BJ (cell line): ENCODE measurements at places on chromosomes 1 and 21.

DNA sequence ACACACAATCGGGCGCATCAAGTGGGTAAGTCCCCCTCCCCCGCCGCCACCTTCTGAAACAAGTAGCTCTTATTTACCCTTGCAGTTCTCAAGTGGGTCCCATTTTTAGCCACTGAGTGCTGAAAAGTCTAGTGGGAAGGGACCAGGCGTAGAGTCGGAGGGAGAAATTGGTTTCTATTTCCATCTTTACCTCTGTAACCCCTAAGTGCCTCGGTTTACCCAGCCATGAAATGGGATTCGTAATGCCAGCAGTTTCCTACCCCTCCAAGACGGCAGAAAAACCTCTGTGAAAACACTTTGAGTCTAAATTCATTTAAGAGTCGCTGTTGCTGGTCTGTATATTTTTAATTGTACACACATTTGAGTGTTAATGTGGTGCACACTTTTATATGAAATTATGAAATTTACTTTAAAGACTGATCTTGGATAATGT lies 928 bp downstream of the TLCD4 start:
- no peak for DNase-seq

GRCh38 chr1:30047576-30047975 lies 675.8 kb downstream of the MATN1 start:
- no peak for DNase-seq

GRCh38 chr1:29901624-29902325 lies 665.5 kb downstream of the PTPRU start:
- no peak for DNase-seq

DNA sequence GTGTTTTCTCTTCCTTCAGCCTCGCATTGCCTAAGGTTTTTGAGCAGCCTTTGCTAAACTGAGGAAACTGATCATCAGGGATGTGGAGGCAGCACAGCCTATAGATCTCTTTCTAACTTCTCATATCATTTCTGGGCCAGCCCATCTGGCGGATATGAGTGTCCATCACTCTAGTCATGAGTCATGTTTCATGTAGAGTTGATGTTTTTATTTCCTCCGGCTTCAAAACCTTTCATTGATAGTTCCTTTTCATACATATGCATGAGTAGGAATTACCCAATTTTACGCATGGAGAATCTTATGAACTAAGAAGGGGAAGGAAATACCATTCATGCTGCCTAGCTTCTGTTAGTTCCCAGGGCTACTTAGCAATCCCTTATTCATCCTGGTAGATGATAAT lies 66.3 kb downstream of the SPATA46 start:
- DNase-seq = no peak

- DNase-seq = no peak
Measured at GRCh38 chr21:45060675-45061311, 13.6 kb upstream of the ADARB1 start.

GRCh38 chr1:53627031-53627430 lies 111.9 kb downstream of the GLIS1 start:
- no peak for DNase-seq
